ENCODE measurements at places on chromosomes 2 and 18.
A peak's percentile ranks its signal among the peaks of the same experiment; 100 is the strongest.

DNA sequence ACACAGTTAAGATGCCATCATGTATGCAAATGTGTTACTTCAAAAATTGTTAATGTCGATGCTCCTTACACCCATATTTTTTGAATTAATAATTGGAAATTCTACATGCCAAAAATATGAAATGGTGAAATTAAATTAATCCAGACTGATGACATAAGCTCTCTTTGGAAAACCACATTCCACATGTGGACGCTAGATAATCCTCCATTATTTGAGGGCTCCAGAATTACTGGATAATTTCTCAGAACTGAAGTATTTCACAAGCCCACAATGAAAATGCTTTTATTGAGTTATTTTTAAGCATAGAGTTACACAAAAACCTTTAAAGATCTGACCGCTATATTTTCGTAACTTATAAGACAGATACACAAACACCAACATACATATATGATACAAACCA lies 47.8 kb downstream of the FARSB start:
- DNase-seq: no peak

DNA sequence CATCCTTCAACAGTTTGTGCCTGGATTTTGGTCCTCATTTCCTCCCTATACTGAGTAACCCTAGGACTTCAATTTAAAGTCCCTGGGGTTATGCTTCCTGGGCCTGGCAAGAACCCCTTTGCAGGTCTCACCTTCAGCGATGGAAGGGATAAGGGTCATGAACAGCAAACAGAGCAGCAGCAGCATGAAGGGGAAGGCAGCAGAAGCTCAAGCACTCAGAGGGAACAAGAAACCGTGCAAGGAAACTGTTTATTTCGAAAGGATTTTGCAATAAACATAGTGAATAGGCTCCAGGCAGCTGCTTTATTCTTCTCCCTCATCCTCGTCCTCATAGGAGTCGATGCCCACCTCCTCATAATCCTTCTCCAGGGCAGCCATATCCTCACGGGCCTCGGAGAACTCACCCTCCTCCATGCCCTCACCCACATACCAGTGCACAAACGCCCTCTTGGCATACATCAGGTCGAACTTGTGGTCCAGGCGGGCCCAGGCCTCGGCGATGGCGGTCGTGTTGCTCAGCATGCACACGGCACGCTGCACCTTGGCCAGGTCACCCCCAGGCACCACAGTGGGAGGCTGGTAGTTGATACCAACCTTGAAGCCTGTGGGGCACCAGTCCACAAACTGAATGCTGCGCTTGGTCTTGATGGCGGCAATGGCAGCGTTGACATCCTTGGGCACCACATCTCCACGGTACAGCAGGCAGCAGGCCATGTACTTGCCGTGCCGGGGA lies 2.8 kb upstream of the TUBA4B start:
- DNase-seq: no peak

DNA sequence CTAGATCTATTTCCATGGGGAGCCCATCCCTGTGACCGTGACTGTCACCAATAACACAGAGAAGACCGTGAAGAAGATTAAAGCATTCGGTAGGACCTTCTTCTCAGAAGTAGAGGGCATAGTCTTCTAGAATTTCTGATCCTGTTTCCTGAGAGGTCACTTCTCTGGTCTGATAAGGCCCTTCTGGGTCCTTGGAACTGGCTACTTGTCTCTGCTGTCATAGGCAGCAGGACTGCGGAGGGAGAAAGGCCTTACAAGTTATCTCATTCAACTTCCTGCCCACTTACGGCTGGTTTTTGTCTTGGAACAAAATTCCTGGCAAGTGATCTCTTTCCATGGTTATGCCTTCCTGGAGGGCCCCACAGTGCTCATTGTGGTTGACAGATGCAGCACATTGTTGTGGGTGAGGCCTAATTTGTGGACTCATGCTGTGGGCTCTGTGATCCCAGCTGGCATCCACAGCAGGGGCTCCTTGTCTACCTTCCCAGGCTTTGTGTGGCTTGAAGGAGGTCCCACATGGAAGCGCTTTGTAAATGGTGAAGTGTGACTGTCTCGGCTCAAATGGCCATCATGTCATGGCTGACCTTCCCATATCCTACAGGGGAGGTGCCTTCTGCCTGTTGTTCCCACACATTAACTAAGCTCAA lies 22.0 kb downstream of the SAG start:
- DNase-seq: peak; percentile 18

GRCh38 chr18:34643989-34644388 lies 66.1 kb upstream of the DTNA start:
- no peak for DNase-seq

DNA sequence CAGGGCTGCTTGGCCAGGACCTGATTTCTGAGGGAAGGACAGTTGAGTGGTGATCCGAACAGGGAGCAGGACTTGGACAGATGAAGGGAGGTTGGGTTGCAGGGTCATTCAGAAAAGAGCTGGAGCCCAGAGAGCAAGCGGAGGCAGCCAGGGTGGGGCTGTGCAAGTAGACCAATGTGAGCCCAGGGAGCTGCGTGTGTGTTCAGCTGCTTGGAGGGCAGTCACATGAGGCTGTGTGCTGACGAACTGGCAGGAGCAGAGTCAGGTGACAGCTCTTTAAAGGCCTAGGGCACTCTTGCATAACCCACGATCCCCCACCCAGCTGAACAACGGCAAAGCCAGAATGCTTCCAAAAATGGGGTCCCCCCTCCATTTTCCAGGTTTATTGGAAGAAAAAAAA lies 4.6 kb upstream of the MLPH start:
- peak; percentile 74 for DNase-seq

- DNase-seq: no peak
Measured at GRCh38 chr2:124879640-124880039, 854.6 kb downstream of the CNTNAP5 start.

DNA sequence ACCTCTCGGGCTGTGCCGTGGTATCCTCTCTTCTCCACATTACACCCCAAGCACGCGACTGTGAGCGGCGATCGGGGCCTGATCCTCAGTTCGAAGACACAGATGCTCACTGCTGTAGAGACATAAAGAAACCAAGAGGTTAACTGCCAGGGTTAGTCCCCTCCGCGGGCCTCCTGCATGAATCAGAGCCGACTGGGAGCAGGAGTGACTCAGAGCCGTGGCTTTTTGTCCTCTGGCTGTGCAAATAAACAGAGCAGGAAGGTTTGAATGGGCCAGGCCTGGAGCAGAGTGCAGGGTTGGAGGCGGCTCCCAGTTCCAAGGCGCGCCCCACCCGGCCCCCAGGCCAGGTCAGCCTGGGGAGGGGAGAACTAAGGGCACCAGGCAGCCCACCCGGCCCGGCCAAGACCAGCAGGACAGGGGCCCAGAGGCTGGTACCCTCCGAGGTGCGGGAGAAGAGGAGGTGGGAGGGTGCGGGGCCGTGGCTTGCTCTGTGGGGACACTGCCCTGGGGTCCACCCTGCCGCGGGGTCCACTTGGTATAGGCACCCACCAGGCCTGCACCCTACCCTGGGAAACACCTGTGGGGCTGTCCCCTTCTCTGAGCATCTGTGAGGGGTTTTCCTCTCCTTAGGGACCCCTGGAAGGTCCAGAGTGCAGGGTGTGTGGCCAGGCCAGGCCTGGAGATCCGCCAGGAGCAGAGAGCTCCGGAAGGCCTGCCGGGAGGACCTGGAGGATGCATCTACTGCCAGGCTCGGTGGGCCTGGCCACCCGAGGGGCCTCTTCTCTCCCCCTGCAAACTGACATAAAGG lies 16.5 kb downstream of the TWIST2 start:
- DNase-seq: no peak

GRCh38 chr2:99472600-99472960 lies 17.2 kb downstream of the REV1 start:
- no peak for DNase-seq

DNA sequence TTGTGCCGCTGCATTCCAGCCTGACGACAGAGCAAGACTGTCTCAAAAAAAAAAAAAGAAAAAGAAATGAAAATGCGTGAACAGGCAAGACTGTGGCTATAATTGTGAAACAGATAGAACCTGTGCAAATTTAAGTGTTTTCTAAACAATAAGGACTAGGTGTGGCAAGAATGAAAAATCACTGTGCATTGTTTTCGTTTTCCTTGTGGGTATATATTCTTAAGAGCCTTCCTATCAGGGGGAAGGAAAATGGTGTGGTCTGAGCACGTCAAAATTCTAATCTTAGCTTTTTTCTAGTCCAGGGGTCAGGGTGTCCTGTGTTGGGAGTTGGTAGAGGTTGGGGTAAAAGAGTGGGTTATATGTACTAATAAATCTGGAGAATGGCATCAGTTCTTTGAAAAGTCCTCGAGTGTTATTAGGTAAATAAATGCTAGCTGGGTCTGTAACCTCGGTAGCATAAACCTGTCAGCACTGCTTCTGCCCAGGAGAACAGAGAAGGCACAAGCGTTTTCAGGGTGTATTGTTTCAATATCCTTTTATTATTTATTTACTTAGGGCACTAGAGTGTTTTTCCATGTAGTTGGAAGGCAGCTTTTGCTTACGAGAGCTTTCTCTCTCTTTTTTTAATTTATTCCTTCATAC lies 11.6 kb downstream of the ATP6V1C2 start:
- DNase-seq: no peak

- no peak for DNase-seq
Measured at GRCh38 chr2:126946318-126947102, 47.8 kb downstream of the TEX51 start.

- DNase-seq: no peak
Measured at GRCh38 chr18:25898965-25899364, 191.4 kb downstream of the SS18 start.

DNA sequence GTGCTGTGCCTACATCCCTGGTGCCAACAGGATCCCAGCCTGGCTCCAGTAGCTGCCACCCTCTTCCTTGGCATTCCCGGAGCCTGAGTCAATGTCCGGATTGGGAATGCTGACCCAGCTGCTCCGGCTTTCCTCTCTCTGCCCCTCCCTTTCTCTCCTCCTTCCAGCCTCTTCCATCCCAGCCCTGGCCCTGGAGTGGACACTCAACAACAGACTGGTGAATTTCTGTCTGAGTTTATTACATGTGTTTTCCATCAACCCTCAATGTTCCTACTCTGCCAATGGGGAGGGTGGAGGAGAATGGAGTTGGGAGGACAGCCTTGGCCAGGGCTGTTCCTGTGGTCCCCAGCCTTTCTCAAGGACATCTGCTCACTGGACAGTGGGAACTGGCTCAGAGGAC lies 917 bp upstream of the PRKAG3 start:
- DNase-seq: no peak

DNA sequence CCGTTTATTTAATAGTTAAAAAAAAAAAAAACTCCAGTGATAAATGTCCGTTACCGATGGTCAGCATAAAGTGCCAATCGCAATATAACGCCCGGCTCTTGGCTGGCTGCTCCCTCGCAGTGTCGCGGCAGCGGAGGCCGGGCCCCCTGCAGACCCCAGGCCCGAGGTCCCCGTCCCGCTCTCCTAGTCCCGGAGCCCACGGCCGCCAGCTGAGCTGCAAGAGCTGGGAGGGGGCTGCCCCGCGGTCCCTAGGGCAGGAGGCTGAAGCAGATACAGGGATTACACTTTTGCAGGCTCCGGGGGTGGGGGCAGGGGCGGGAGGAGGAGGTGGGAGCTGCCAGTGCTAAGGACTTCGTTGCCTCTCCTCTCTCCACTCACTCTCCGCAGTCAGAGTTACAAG lies 6.9 kb downstream of the OSR1 start:
- no peak for DNase-seq

DNA sequence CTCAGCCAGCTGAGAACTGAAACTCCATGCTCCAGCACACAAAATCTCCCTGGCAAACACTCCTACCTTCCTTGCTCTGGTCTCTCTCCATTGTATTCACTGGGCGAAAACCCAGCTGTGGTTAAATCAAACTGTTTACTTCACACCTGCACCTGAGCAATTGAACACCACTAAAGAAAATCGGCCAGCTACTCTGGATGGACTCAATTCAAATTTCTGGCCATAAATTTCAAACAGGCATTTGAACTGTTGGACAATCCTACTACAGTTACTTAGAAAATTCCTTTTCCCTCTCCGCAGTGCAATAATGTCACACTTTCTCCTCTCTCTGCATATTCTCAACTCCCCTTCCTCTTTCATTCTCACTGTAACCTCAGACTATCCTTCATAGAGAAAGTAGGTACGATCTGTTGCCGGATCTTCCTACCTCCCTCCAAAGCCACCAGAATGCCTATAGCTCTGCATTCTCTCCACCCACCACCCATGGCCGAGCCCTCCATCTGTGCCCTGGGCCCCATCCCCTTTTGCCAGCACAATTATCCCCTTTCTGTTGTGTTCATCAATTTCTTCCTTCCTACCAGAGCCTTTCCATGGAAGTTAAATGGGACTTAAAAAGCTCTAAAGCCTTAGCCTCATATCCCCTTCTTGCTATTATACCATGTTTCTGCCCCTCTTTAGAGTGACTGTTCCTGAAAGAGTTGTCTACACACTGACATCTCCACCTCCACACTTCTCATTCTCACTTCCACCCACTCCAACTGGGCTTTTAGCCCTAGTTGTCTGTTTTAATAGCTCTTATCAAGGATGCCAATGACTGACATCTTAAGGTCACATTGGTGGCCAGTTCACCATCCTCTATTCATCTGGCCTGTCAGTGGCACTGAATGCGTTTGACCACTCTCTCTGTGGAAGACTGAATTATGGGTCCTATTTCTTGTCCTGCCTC lies 127.5 kb upstream of the SLC1A4 start:
- DNase-seq: no peak

GRCh38 chr18:73696698-73697097 lies 450.9 kb downstream of the FBXO15 start:
- DNase-seq: no peak

- no peak for DNase-seq
Measured at GRCh38 chr2:88808652-88809051, 117.2 kb downstream of the RPIA start.

- DNase-seq: peak; percentile 75
Measured at GRCh38 chr2:143205106-143205764, 76.0 kb downstream of the ARHGAP15 start.

DNA sequence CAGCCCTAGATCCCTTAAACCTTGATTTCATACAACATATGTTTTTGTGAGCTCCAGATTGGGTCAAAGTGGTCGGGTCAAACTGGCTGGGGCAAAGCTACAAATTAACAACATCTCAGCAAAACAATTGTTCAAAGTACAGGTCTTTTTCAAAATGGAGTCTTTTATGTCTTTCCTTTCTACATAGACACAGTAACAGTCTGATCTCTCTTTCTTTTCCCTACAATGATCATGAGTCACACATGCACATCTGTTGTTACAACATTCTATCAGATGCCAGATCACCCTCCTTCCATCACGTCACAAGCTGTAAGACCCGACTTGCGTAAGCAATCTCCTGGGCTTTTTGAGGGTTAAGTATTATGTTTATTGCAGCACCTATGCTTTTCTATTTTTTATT lies 55.1 kb downstream of the RHOB start:
- DNase-seq: no peak

DNA sequence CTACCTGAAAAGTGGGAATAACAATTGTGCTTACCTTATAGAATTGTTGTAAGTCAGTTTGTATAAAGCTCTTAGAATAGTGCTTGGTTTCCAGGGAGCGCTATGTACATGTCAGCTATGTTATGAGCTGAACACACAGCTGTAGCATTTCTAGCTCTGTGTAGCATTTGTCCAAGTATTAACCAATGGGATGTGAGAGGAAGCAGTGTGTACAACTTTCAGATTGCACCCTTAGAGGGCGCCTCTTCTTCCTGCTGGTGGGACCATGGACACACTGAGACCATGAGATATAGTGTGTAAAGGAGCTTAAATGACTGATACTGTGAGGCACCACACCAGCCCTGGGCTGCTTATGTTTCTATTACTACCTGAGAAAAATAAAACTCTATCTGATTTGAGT lies 380.2 kb downstream of the LNPK start:
- peak; percentile 3 for DNase-seq

GRCh38 chr2:165450156-165450555 lies 19.3 kb upstream of the CSRNP3 start:
- no peak for DNase-seq

All from hematopoietic multipotent progenitor cell treated with erythropoietin and hydrocortisone succinate and interleukin-3 and kit ligand, for 8 days (in vitro differentiated cells).